ENCODE measurements at places on chromosomes 4 and X.

DNA sequence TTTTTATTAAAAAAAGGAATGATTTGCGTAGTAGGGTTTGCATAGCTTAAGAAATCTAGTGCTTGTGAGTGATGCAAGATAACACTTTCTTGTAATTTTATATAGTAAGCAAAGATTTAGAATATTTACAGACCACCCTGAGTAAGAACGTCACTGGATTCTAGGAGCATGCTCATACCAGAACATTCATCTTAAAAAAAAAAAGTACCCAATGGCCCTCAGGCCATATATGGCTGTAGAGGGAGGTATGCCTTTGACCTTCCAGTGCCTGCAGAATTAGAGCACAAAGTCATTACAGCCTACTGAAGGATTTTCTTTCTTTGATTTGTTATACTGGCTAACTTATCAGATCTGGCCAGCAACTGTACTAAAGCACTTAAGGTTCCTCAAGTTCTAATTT, 236.3 kb upstream of the GYPA start:
- no peak for DNase-seq

- DNase-seq = no peak
Observed at GRCh38 chr4:26307037-26307800, 13.6 kb upstream of the RBPJ start.

- peak; percentile 94 for DNase-seq
Observed at GRCh38 chr4:1726146-1726934, 5.0 kb downstream of the TACC3 start.

- no peak for DNase-seq
Observed at GRCh38 chrX:74506317-74507115, 85.2 kb downstream of the SLC16A2 start.

GRCh38 chrX:124378643-124379042, 32.3 kb downstream of the SH2D1A start:
- no peak for DNase-seq

Data from suppressor macrophage treated with lipopolysaccharide for 1 hour (primary cell).